ENCODE measurements at places on chromosomes 12 and 14.

DNA sequence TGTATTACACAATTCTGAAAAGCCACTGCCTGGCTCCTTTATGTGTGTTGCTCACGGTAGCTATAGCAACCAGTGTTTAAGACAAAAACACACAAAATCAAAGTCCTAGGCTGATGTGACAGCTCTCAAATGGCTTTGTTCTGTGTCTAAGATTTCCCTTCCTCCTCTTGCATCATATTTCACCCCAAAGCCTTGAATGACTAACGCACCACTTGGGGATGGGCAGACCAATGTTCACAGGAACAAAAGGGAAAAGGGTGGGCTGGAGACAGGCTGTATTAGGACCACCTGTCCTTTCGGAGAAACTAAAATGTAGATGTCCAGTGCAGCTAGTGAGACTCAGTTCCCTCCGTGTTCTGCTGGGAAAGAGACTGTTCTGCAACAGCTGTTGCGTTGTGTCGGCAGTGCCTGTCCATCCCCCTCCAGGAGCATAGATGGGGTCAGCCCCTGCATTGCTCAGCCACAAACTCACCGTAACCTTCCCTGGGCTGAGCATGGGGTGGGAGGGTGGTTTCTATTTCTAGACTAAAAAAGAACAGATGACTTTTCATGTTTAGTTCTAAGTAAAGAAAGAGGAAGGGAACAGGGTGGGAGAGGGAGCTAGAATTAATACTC is 26.8 kb upstream of the DAAM1 start:
- no peak overlapping the region for H3K4me3 ChIP-seq
- H3K4me1 ChIP-seq = no peaks in the 10 kb centered on the region
- H3K36me3 ChIP-seq = no peaks in the 10 kb centered on the region
- no peaks in the 10 kb centered on the region for H3K27me3 ChIP-seq

DNA sequence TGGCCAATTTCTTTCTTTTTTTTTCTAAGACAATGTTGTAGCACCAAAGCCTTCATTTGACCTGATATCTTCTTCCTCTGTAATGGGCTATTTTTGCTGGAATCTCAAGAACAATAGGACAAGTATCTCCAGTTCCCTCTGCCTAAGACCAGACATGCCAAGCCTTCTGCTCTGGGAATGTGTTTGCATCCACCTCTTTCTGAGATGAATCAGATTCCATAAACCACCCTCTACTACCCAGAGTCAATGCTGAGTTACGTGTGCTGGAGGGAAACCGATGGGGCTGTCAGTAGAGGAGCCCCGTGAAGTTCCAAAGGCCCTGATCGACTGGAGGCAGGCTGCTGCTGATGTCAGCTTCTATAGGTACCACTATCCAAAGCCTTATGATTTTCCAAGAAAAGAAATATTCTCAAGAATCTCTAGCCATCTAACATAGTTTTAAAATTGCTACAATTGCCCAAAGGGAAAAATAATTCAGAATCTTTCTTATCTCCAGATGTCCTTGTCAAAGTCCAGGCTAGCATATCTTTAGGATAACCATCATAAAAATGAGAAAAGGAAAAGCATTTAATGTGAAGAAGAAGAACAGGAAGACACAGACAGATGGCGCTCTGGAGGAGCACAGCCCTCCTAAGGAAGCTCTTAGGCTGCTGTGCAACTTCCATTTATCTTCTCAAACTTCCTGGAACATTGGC is 101.9 kb downstream of the SLC8A3 start:
- peaks cover 60% of the 10 kb centered on the region for H3K27me3 ChIP-seq
- no peak overlapping the region for H3K4me3 ChIP-seq
- peak; percentile 23 for DNase-seq
- H3K36me3 ChIP-seq = no peaks in the 10 kb centered on the region
- H3K4me1 ChIP-seq = no peaks in the 10 kb centered on the region

DNA sequence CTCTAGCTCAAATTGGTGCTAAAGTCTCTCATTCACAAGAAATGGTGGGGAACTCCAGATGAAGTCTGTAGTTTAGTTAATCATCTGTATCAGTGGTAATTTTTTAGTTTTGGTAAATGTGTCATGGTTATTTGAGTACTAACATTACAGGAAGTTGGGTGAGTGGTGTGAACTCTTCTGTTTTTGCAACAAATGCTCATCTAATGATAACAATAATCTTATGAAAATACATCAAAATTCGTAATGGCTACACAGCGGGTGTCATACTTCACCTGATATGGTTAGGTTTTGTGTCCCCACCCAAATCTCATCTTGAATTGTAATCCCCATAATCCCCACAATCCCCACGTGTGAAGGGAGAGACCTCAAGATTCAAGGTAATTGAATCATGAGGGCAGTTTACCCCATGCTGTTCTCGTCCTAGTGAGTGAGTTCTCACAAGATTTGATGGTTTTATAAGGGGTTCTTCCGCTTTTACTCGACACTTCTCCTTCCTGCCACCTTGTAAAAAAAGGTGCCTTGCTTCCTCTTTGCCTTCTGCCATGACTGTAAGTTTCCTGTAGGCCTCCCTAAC is 209.3 kb upstream of the FOXN3 start:
- no peak overlapping the region for H3K27ac ChIP-seq
- no peak for DNase-seq
- H3K36me3 ChIP-seq = no peaks in the 10 kb centered on the region

DNA sequence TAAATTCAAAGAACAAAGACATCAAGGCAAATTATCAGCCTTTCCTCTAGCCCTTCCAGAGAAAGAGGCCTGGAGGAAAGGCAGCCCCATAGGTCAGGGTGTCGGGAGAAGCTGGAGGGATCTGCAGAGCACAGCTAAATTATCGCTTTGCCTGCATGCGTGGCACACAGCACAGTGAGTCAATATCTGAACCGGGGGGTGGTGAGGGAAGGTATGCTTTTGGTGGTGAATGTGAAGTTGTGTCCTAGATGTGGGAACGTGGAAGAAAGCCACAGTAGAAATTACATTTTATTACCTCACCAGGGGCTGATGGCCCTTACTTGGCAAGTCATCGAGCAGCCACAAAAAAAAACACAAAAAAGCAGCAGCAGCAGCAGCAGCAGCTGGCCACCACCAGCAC is 243.2 kb downstream of the EGLN3 start:
- H3K36me3 ChIP-seq = no peaks in the 10 kb centered on the region
- H3K4me3 ChIP-seq = no peak overlapping the region
- H3K4me1 ChIP-seq = no peaks in the 10 kb centered on the region

DNA sequence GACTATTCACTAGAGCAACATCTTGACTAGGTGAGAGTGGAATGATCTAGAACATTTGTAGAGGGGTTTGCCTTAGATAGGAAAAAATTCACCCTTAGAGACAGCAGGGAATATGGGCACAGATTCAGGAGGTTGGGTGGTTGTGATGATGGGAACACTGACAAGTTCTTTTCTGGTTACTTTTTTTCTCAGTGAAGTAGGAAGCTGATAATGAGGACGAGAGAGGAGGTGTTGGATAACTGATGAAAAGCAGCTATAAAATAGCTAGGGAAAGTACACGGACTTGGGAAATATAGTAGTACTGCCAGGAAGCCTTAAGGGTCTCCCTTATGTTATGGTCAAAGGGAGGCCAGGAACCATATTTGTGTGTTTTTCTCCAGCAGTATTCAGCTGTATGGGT is 250.5 kb downstream of the SSPN start:
- H3K4me1 ChIP-seq = no peaks in the 10 kb centered on the region
- no peaks in the 10 kb centered on the region for H3K36me3 ChIP-seq
- H3K27ac ChIP-seq = no peak overlapping the region
- H3K4me3 ChIP-seq = no peak overlapping the region

- H3K36me3 ChIP-seq = no peaks in the 10 kb centered on the region
- no peak overlapping the region for H3K27ac ChIP-seq
- DNase-seq = no peak
- H3K4me3 ChIP-seq = no peak overlapping the region
- H3K27me3 ChIP-seq = no peaks in the 10 kb centered on the region
Observed at GRCh38 chr12:82524641-82525040, 162.1 kb upstream of the TMTC2 start.

GRCh38 chr12:87196321-87196720 is 832.9 kb downstream of the C12orf50 start:
- no peaks in the 10 kb centered on the region for H3K27me3 ChIP-seq
- H3K36me3 ChIP-seq = no peaks in the 10 kb centered on the region
- H3K4me3 ChIP-seq = no peak overlapping the region
- no peak overlapping the region for H3K27ac ChIP-seq
- no peaks in the 10 kb centered on the region for H3K4me1 ChIP-seq

DNA sequence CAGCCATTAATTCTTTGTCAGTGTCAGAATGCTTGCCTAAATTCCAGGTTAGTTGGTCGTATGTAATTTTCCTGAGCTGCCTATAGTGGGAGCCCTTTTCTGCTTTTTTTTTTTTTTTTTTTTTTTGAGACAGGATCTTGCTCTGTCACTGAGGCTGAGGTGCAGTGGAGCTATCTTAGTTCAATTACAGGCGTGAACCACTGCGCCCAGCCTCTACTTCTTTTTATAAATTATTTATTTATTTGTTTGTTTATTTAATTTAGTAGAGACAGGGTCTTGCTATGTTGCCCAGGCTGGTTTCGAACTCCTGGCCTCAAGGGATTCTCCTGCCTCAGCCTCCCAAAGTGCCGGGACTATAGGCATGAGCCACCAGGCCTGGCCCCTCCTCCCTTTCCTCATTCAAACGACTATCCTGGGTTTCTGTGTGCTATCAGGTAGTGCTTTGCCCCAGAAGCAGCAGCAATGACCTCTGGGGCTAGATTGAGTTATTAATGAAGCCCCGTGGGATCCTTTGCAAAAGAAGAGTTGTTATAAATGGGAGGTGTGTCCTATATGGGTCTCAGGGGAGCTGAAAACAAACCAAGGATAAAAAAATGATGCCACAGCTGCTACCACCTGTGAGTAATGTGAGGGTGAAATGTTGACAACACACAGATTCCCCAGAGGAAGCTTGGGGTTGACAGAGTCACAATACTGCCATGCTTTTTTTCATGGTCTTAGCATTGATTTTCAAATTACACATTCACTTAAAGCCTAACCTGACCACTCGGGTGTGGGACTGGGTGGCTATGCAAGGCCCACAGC is 34.6 kb upstream of the NFKBIA start:
- peak; percentile 31 for DNase-seq
- no peaks in the 10 kb centered on the region for H3K36me3 ChIP-seq
- peaks cover 10% of the 10 kb centered on the region for H3K4me1 ChIP-seq

- H3K36me3 ChIP-seq = no peaks in the 10 kb centered on the region
- no peak overlapping the region for H3K27ac ChIP-seq
- H3K27me3 ChIP-seq = peaks cover 13% of the 10 kb centered on the region
- no peak overlapping the region for H3K4me3 ChIP-seq
Observed at GRCh38 chr14:63200035-63200740, 4.1 kb upstream of the RHOJ start.

Data from HCT116 (cell line).